NAMALWA (cell line): ENCODE measurements at places on chromosomes 6 and 20.

- DNase-seq = no peak
Measured at GRCh38 chr6:147310521-147310920, 106.3 kb downstream of the STXBP5 start.

DNA sequence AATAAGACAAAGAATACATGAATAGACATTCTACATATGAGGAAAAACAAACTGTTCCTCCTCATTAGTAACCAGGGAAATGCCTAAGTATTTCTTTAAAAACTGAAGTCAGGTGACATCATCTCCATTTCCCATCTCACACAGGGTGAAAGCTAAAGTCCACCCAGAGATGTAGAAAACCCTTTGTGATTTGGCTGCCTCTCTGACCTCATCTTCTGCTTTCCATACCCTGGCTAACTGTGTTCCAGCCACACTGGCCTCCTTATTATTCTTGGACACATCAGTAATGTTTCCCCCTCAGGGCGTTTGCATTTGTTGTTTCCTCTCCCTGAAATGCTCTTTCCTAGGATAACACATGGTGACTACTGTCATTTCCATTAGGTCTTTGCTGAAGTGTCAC is 40.4 kb downstream of the ESF1 start:
- DNase-seq = no peak

DNA sequence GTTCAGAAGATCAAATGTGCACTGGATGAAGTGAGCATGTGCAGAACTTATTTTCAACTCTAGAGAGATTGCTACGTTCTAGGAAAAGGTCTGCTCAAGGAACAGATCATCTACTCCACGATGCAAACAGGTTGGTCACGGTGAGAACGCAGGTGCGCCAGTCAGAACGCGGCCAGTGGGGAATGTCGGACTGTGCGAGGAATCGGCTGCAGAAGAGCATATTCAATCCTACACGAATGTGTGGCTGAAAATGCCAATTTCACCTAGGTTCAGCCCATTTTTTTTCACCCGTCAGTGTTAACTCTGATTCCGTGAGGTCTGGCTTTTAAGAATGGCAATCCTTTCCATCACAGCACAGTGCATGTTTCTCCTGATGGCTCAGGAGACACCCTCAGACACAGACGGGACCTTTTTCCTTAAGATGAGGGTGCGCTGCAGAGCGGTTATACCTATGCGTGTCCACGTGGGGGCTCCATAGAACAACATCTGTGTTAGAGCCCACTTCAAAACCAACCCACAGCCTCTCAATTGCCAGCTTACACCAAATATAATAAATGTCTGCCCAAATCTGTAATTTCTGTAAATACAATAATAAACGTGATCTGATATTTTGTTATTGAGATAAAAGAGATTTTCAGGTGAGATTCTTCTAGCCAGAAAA is 250.4 kb downstream of the FOXA2 start:
- DNase-seq = peak; percentile 72

GRCh38 chr6:50657513-50657912 is 55.8 kb upstream of the TFAP2D start:
- no peak for DNase-seq

GRCh38 chr20:4136967-4137334 is 121.6 kb upstream of the RNF24 start:
- no peak for DNase-seq

DNA sequence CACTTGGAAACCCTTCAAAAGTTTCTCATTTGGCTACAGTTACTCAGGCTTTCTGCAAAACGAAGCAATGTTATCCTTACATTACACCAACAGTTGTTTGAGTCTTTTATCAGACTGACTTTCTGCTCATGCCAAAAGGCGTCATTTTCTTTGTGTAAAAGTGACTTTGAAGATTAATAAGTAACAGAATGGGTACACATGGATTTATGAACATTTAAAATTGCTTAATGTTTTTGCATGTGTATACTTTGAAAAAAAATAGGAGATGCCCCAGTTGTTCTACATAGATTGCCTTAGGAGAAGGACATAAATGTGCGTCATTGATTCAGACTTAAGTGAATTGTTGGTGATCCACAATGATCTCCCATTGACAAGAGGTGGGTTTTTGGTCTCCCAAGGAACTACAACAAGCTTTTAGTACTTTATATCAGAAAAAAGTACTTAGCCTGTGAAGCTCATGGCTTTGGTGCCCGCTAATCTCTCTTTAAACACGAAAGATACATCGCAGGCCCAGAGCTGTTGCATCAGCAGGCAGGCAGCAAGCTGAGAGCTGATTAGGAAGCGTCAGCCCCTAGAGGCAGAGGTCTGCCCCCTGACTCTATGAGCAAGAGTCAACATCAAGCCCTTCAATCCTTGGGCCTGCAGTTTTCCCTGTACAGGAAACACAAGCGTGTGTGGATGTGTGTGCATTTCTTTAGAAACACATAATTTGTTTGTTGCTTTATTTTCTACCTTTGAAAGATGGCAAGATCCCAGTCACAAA is 45.9 kb downstream of the SLC22A3 start:
- no peak for DNase-seq

GRCh38 chr20:52454660-52455059 is 263.1 kb upstream of the ZFP64 start:
- DNase-seq = no peak

DNA sequence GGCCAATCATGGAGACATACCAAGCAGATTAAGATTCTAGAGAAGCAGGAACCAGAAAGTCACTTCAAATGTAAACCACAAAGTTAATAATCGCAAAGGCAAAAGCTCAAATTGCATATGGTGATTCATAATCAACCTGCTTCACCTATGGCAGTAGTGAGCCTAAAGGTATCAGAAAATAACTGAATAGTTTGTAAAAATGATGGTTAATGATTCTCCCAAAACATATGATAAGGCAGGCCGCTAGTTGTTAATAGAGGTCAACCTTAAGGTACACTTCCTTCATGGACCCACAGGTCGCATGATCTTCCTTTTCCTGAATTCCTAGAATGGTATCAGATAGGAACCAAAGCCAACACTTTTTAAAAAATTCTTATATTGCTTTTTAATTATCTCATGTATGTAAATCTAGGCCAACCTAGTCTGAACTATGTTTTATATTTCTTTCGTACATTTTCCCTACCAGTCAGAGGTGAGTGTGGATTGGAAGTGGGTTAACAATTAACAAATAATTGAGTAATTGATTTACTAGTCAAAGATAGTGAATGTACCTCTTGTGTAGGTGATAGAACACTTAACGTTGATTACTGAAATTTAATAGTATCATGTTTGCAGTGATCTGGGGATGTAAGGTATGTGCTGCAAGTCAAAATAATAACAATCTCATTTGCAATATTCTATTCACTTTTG is 16.4 kb downstream of the TAAR2 start:
- DNase-seq = no peak

- peak; percentile 7 for DNase-seq
Measured at GRCh38 chr6:121504227-121504626, 68.8 kb downstream of the GJA1 start.

- no peak for DNase-seq
Measured at GRCh38 chr6:152398993-152399392, 238.2 kb downstream of the SYNE1 start.

DNA sequence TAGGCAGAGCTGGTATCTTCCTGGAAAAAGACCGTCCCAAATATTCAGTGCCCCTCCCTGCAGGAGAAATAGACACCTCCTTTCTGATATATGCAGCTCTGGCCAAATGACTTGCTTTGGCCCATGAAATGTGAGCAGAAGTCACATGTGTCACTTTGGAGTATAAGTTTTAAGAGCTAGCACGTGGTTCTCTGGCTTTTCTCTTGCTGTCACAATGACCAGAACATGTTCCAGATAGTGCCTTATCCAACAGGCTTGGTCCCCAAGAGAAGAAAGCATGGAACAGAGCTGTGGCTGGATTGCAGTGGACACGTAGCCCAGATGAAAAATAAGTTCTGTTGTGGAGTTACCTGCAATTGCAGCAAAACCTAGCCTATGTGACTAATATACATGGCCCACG is 40.4 kb downstream of the UNC5CL start:
- no peak for DNase-seq

DNA sequence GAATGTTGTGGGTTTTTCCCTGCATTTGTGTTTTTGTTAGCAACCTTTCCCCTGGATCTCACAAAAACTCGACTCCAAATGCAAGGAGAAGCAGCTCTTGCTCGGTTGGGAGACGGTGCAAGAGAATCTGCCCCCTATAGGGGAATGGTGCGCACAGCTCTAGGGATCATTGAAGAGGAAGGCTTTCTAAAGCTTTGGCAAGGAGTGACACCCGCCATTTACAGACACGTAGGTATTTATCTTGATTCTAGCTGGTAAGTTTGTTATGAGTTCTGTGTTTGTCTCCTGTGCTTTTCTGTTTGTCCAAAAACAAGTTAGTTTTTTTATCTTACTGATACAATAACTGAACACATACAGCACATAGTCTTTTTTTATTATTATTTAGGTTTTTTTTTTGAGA is 3.0 kb downstream of the SLC25A27 start:
- no peak for DNase-seq

DNA sequence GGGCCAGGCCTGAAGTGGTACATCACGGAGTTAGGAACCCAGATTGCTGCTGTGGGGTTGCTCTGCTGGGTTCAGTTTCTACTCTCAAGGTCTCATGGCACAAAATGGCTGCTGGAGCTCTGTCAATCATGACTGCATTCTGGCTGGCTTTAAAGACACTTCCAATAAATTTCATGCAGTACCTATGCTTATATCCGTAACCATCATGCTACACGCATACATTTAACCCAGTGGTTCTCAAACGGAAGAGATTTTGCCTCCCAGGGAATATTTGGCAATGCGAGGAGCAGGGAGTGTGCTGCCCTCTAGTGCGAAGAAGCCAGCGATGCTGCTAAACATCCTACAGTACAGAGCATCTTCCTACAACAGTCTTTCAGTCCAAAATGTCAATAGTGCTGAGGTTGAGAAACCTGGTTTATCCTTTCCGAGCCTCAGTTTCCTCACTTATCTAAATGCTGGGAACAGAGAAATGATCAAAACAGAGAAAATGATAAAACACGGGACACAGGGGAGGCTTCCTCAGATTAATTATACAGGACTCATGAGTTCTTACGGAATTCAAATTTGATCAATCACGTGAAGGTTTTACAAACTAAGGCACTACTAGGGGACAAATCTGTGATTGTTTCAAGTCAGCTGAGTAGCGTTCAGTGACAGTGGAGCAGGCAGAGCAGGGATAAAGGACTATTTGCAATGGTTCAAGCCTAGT is 9.6 kb upstream of the SLC2A10 start:
- peak; percentile 50 for DNase-seq

DNA sequence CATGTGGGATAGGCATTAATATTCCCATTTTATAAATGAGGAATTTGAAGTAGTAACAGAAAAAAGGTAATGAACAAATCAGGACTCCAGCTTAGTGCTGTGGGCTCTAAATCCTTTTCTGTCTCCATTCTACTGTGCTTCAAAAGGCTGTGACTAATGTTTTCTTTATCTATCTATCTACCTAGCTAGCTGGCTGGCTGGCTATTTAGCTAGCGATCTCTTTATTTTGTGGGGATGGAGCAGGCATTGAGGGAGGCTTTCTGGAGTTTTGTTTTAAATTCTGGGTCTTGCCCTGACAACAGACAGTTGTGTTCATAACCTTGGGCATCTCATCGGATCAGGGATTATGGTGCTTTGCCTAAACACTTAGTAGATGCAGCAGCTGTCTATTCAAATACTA is 139.2 kb downstream of the SOX4 start:
- DNase-seq = no peak

DNA sequence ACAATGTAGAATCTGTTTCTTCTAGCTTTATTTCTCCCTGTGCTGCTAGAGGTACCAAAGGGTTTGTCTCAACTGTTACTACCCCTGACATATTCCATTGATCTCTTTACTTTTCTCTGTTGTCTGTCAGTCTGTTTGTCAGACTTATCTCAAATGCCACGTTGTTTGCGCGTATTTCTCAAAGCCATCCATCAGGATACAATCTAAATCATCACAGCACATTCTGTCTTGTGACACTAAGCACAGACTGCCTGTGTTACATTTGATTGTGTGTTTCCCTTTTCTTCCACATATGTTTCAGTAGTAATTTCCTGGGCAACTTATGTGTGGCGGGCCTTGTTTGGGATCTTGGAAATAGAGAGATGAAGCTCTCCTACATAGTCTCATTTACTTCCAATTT is 30.2 kb upstream of the SERINC3 start:
- DNase-seq = no peak

- no peak for DNase-seq
Measured at GRCh38 chr6:5764401-5764955, 242.2 kb downstream of the NRN1 start.

GRCh38 chr6:157464653-157465535 is 83.9 kb downstream of the ZDHHC14 start:
- no peak for DNase-seq

DNA sequence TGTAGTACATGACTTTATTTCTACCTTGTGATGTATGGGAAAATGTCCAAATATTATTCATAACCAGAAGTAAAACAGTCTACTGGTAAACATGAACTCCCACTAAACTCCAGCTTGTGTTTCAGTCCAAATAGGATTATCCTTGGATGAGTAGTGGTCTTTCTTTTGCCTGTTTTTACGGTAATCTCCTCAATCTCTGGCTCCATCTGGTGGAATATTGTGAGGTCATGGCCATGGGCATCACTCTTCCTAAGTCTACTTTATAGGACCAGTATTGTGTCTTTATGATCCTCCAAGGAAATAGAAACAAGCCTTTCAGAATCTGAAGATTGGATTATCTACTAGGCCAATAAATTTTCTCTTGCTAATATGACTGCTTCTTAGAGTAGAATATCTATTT is 505.0 kb downstream of the BMP2 start:
- no peak for DNase-seq
